Activated T-helper 2 cell treated with anti-CD3 and anti-CD28 coated beads, Interferon-gamma antibody, Interleukin-2, Interleukin-4, amounts not matched to agents 10 μg/mL and 5 μg/mL and 100 μg/mL, durations not matched to agents 14 hours and 24 hours and 36 hours (primary cell): ENCODE measurements at places on chromosomes 2 and 18. TPM values are rescaled to one million over a fixed set of nuclear protein-coding genes. Genes with fewer than 3 reads are reported as not detected.

The MRO gene
- not detected in 2 replicates for total RNA-seq

The SERTAD2 gene
- 29.2 and 31.0 TPM in 2 replicates for total RNA-seq

The LBH gene
- total RNA-seq, result 60.8 and 61.1 TPM in 2 replicates

DNA sequence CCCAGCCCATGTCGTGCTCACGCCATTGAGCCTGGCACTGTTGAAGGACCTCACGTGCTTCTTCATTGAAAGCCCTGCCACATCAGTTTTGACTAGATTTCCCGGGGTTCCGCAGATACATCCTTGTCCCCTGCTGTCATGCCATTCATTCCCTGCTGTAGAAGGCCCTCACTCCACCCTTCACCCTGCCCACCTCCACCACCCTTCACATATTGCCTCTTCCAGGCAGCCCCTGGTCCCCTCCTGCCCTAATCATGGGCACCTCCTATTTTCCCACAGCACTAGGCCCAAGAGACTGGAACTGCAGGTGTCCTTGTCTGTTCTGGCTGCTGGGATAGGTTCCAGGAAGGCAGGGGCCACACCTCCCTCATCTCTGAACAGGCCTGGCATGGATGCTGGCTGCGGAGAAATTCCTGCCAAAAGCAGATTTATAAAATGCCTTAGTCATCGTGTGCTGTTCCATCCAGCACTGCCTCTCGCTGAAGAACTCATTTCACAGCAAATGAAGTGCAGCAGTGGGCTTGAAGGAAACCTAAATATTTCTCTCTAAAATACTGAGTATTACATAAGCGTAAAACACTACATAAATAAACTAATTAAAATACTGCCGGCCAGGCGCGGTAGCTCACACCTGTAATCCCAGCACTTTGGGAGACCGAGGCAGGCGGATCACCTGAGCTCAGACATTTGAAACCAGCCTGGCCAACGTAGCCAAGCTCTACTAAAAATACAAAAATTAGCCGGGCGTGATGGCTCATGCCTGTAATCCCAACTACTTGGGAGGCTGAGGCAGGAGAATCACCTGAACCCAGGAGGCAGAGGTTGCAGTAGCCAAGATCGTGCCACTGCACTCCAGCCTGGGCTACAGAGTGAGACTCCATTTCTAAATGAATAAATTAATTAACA lies 38.4 kb downstream of the EIF4E2 start:
- DNase-seq, result no peak
- H3K27me3 ChIP-seq, result peaks cover 2% of the 10 kb centered on the region
- H3K4me3 ChIP-seq, result no peak overlapping the region
- H3K27ac ChIP-seq, result no peak overlapping the region
- peaks cover 8% of the 10 kb centered on the region for H3K4me1 ChIP-seq

DNA sequence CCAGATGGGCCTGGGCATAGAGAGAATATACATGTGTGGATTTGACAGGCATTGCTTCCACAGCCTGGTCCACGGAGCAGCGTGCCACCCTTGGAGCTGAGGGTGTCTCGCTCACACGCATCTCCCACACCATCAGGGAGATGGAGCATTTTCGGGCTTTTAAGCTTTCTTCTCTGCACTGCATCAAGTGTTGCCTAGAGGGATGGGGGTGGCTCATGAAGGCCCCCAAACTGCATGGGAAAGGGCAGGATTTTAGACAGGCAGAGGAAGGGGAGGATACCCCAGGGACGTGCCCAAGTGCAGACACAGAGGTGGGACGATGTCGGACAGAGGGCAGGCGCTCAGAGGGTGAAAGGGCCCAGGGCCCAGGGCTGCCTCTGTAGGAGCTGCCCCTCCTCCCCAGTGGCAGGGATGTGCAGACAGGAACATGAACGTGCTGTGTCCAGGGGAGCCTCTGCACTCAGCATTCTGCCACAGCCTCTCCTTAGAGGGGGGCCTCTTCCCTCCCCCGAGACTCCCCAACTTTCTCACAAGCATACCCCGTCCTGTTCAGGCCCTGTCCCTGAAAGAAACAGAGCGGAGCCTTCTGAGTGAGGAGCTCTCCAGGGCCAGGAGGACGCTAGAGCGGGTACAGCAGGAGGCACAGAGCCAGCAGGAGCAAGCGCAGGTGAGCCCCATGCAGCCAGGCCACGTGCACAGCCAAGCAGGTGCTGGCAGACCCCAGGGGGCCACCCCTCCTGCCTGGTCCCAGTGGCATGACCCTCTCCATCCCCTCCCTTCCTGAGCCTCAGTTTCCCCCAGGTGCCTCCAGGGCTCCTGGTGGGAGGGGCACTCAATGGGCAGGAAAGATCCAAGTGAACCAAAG lies 42.9 kb upstream of the SNED1 start:
- no peak overlapping the region for H3K27ac ChIP-seq
- H3K27me3 ChIP-seq, result no peaks in the 10 kb centered on the region
- H3K4me3 ChIP-seq, result no peak overlapping the region
- H3K4me1 ChIP-seq, result no peaks in the 10 kb centered on the region

DNA sequence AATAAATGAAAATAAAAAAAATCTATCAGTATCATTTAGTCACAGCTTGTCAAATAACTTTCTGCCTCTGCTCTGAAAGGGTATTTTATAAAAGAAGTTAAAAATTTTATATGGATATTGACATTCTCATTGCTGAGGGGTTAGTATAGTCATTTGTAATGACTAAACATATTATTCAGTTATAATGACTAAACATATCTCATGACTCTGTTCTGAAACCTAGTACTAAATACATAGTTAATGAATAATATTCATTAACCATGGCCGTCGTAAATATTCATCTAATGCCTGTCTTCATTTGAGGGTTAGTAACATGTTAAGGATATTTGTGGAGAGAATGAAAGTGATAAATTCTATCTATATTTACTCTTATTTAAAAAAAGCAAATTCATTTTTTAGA lies 69.1 kb upstream of the MAP4K3 start:
- H3K27ac ChIP-seq, result no peak overlapping the region
- H3K27me3 ChIP-seq, result peaks cover 22% of the 10 kb centered on the region
- no peak for DNase-seq
- peaks cover 3% of the 10 kb centered on the region for H3K4me1 ChIP-seq
- no peaks in the 10 kb centered on the region for H3K36me3 ChIP-seq

GRCh38 chr2:171167352-171167997 lies 6.8 kb upstream of the TLK1 start:
- no peak for DNase-seq
- H3K4me1 ChIP-seq, result peaks cover 24% of the 10 kb centered on the region
- no peak overlapping the region for H3K27ac ChIP-seq
- no peak overlapping the region for H3K4me3 ChIP-seq
- peaks cover 3% of the 10 kb centered on the region for H3K27me3 ChIP-seq
- H3K36me3 ChIP-seq, result peaks cover under 1% of the 10 kb centered on the region

DNA sequence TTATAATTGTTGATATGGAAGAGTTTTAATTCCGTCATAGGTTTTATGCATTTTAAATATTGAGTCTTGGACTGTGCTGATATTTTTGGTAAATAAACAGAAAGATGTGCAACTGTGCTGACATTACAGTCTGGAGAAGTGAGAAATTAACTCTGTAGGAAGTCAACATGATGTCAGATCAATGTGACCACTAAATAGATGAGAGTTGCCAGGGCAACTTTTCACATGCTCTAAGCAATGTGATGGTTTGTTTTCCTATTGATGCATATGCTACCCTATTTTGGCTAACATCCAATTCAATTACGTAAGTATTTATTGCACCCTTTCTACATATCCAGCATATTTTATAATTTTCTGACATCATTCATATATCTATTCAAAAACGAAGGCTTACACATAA lies 1109.3 kb downstream of the TSN start:
- H3K4me3 ChIP-seq, result no peak overlapping the region
- no peak for DNase-seq
- H3K4me1 ChIP-seq, result no peaks in the 10 kb centered on the region
- no peaks in the 10 kb centered on the region for H3K27me3 ChIP-seq
